Sciatic nerve (tissue), 2 donors: ENCODE measurements at places on chromosomes 5 and 9.
A peak's percentile ranks its signal among the peaks of the same experiment; 100 is the strongest.

DNA sequence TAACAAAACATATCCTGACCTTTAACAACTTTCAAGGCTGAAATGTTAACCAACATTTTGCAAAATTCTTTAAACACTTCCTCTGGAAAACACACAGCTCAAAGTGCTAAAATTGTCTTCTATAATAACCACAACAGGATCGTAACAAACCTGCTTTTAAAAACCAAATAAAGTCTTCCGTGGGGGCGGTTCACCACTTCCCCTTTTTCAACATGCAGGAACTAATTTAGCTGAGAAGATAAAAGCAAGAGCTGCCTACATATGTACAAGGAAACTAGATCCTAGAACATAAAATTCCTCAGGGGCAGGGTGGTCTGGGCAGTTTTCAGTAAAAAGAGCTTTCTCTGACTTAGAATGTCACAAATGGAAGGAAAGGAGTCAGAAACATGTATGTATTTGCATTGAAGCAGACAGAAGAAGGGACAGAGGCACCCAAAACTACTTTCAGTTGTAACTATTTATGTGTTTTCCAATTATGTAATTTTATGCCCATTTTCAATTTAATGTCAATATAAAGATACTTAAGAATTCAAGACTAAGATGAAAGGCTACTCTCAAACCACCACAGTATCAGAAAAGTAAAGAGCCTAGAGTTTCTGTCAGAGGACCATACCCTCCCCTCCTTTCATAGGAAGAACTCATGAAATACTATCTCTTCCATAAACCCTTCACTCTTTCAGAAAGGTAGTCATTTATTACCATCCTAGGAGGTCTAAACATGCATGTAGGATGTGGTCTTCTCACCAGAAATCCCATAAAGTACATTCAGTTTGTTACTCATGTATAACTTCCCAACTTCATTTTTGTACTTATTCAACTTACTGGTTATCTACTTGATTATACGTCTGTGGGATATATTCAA lies 185.9 kb upstream of the RASA1 start:
- no peak for DNase-seq

DNA sequence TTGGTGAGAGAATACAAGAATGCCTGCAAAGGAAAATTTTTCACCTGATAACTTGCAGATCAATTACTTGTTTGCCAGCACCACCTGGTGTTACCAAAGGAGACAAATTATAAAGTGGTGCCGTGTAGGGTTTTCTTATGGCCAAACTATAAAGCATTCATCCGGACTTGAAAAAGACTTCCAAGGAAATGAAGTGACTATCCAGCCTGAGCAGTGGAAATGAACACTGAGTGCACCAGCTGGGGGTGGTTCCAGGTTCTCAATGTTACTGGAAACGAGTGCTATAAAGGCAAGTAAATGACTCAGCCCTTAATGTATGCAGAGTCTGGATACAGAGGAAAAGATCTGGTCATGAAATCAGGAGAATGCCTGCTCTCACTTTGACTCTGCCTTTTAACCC lies 113.1 kb downstream of the DNAH5 start:
- DNase-seq = no peak

- DNase-seq = no peak
Measured at GRCh38 chr5:16564248-16564867, 52.4 kb downstream of the RETREG1 start.

DNA sequence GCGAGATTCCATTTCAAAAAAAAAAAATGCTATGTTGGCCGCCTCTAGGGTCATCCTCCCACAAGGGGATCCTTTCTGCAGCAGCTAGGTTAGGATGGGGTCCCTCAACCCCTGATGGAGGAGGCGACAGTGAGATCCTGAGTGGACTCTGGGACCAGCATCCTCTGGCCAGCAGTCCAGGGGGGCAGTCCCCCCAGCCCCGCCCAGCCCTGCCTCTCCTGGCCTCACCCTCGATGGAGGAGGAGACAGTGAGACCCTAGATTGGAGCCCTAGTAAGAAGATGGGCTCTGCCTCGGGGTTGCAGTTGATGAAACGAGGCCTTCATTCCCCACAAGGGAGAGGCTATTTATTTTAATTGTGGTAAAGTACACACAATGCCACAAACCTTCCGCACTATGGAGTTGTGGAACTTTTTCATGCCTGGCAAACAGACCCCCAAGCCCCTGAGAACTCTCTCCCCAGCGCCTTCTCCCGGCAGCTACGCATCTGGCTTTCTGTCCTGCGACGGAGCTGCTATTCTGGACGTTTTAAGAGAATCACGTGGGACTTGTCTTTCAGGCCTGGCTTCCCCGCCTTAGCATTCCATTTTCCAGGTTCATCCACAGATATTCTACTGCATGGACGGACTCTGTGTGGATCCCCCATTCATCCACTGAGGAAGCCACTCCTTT lies 15.8 kb downstream of the VAV2 start:
- DNase-seq = no peak

- no peak for DNase-seq
Measured at GRCh38 chr9:89502038-89502601, 4.2 kb upstream of the SEMA4D start.

DNA sequence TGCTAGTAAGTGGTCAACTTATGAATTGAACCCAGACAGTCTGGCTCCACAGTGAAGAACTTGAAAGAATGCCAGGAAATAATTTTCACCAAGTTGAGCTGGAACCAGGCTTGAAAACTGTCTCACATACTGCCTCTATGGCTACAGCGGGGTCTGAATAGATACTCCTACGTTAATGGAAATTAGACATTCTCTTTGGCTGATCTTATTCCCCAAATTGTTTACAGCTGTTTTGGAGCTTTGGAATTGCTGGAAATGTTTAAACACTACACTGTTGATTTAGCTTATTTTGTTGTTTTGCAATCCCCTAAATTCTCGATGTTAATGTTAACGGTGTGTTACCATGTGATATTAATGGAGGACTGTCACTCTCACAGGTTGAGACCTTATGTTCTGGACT lies 146.4 kb downstream of the FBXL7 start:
- no peak for DNase-seq

DNA sequence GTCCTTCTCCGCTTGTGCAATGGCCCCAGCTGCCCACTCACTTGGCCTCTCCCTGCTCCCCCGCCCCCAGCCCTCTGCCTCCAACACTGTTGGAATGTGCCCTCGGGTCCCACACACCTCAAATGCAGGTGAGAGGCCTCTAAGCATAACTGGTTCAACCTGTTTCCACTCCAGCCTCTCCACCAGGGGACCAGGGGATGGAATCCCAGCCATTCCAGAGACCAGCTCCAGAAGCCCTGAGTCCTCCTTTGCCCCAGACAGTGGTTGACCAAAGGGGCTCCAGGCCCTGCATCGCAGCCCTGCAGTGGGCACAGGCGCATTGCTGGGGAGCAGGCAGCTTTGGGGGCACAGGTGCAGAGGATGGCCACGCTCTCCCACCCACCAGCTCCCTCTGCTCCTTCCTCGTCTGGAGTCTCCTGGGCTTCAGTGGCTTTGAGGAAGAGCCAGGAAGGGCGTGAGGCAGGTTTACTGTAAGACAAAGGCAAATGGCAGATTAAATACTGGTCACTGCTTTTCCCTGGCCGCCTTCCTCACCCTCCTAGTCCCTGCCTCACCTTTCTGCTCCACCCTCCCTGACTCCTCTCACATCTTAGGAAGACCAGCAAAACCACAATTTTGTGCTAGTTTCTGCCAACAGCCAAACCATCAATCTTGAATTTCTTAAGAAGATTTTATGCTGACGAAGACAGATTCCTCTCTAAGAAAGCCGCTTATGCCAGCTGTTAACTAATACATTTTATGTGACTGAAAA lies 29.1 kb upstream of the IRX2 start:
- DNase-seq = no peak

DNA sequence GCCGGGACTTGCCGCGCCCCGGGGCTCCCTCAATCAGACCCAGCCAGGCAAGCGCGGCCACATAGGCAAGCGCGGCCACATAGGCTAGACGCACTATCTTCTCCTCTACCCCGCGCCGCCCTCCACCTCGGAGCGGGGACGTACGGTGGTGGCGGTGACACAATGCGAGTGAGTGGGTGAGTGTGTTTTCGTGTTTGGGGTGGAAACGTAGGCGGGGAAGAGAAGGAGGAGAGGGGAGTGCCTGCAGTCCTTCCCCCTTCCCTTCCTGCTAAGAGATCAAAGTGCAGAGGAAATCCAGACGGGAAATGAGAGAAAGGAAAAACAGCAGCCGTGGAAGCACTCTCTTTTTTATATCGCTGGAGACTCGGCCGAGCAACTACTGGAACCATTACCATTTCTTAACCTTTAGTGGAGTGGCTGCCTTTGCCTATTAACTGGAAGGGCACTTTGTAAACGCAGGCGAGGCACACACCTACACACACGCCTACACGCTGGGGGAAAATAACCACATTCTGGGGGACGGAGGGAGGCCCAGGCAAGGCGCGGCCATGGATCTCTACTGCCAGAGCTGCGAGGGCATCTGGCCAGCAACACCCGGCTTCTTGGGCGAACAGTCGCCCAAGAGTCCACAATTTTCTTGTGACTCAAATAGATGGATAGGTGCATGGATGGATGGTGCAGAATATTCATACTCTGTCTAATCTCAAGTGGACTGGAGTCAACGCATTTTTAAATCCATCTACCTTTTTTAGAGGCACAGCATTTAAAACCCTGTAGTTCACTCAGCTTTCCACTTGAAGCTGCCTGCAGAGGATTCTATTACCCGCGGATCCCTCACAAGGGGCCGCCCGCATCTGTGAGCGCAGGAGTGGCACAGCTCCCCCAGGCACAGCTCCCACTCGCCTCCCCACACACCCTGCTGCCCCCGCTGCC lies 2.1 kb downstream of the EDIL3 start:
- peak; percentile 64 for DNase-seq

- DNase-seq = no peak
Measured at GRCh38 chr5:56419667-56420066, 186.5 kb upstream of the ANKRD55 start.

DNA sequence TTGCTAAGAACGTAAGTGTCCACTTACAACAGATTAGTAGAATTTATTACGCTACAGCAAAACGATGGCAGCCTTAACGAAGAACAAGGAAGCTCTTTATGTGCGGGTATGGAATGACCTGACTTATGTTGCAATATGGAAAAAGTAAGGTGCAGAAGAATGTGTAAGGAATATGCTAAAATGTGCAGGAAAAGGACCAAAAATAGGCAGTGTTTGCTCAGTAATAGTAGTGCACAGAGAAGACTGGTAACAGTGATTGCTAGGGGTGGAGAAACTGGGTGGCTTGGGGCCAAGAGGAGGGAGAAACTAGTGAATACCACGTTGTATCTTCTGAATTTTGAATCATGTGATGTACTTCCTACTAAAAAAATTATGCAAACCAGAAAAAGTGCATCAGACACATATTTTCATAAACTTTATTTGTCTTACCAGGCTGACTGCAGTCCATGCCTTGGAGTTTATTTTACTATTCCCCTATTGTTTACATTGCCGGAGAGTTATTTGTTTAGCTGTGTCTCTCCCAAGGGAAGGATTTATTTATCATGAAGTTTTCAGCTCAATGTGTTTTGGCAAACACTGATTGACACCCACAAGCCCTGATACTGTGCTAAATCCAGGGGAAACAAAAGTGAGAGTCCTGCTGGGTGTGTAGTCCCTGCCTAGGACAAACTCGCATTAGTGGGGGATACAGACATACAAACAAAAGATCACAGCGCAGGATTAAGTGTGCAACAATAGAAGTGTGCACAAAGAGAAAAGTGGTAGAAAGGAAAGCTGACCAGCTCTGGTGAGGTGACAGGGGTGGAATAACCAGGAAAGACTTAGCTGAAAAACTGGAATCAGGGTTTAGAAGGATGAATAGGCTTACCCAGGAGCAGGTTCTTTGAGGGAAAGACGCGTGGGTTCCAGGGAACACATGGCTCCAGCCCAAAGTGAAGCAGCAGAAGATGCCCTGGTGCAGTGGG lies 34.0 kb upstream of the ZNF484 start:
- peak; percentile 66 for DNase-seq
